Activated CD4-positive, alpha-beta memory T cell treated with anti-CD3 and anti-CD28 coated beads, Interleukin-2, amount 10 ng/mL, durations not matched to agents 7 days and 5 days (primary cell): ENCODE measurements at places on chromosomes 5 and 9. TPM values are rescaled to one million over a fixed set of nuclear protein-coding genes. Genes with fewer than 3 reads are reported as not detected.

The FAM221B gene
- total RNA-seq, result not detected

The SLC30A5 gene
- 43.1 TPM for total RNA-seq

DNA sequence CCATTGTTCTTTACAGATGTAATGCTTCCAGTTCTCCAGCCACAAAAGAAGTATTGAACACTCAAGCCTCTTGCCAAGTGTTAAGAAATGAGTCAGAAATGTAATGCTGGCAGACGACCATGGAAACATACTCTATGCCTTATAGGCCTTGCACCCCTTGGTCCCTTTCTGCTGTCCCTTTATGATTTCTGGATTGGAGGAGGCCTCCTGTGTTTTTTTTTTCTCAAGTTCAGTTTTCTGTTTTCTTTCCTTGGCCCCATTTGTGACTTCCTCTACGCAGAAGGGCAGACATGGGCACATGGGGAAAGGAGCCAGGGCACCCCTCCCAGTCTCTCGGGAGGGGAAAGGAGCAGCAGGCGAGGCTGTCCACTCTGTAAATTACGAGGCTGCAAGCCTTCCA is 53.4 kb downstream of the SNX18 start:
- peaks cover 14% of the 10 kb centered on the region for H3K4me1 ChIP-seq
- H3K4me3 ChIP-seq, result no peak overlapping the region
- H3K27ac ChIP-seq, result no peak overlapping the region
- H3K36me3 ChIP-seq, result no peaks in the 10 kb centered on the region

GRCh38 chr5:658103-658502 is 35.0 kb downstream of the TPPP start:
- H3K36me3 ChIP-seq, result peaks cover 42% of the 10 kb centered on the region
- no peaks in the 10 kb centered on the region for H3K27me3 ChIP-seq
- DNase-seq, result no peak
- no peak overlapping the region for H3K4me3 ChIP-seq
- H3K4me1 ChIP-seq, result no peaks in the 10 kb centered on the region

DNA sequence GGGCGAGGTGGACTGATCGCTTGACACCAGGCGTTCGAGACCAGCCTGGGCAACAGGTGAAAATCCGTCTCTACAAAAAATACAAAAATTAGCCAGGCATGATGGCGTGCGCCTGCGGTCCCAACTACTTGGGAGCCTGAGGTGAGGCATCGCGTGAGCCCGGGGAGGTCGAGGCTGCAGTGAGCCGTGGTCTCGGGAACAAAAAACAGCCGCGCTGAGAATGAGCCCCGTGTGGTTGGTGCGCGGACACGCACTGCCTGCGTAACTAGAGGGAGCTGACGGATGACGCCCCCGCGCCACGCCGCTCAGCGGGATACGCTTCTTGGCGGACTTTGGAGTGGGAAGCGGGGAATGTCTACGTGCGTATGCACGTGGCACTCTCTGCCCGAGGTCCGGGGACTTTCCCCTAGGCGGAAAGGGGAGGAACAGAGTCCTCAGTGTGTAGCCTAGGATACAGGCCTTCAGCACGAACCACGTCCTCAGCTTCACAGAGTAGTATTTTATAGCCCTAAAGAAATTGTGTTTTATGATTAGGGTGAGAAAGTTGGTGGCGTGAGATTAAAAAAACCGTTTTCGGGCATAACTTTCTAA is at the start of gene RMRP:
TSS of gene RMRP (minus strand) at position 474 of the 591 bp plus-strand sequence.
- peak within 1 kb of the TSS; percentile 93 for H3K4me3 ChIP-seq
- peak within 1 kb of the TSS; percentile 94 for H3K27ac ChIP-seq
- H3K4me1 ChIP-seq, result peaks cover 62% of the 10 kb centered on the region

DNA sequence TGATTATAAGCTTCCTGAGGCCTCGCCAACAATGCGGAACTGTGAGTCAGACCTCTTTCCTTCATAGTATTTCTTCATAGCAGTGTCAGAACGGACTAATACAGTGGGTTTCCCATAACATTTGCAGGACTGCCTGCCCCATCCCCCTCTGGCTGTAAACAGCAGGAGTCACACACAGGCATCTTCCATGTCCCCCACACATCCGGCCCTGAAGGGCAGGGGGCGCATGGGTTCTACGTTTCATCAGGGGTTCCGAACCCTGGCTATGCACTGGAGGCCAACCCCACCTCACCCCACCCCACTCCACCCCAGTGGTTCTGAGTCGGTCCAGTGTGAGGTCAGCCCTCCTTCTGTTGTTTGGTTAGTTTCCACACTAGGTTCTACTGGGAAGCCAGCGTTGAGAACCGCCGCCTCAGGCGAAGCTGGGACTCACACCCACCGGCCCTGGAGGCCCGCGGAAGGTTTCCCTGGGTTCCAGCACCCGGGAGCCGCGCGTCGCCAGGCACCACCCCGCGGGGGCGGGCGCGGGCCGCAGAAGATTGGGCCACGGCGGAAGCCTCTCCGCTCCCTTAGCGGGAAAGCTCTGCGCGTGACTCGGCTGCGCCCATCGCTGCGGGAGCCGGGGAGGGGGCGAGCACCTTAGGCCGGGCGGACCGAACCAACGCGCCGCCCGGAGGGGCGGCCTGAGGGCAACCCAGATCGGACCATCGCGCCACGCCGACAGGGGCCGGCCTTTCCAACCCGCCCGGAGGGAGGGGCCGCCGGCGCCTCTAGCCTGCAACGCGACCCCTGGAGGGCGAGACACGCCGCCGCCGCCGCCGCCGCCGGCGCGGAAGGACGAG is at the start of gene RUSC2:
TSS of gene RUSC2 (plus strand) at position 799 of the 842 bp plus-strand sequence. CDS start 56,411 bp downstream, outside the sequence.
- no peaks in the 10 kb centered on the region for H3K36me3 ChIP-seq
- peaks cover 31% of the 10 kb centered on the region for H3K27me3 ChIP-seq
- H3K4me3 ChIP-seq, result peak within 1 kb of the TSS; percentile 71

DNA sequence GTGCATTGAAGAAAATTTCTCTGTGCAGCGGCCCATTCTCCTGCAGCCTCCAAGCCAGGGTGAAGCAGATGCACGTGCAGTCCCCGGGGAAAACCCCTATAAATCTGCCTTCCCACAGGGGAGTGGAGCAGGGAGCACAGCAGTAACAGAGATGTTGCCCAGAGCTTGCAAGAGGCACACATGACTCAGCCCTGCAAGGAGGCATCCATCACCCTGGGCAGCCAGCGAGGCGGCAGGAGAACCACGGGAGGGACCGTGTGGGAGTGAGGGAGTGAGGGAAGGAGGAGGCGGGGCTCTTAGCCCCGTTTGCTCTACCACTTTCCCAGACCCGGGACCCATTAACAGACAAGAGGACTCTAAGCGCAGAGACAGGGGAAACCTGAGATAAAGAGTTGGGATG is 96.2 kb upstream of the ARAP3 start:
- H3K36me3 ChIP-seq, result no peaks in the 10 kb centered on the region
- no peak overlapping the region for H3K27ac ChIP-seq
- H3K4me1 ChIP-seq, result peaks cover 2% of the 10 kb centered on the region
- H3K27me3 ChIP-seq, result peaks cover 7% of the 10 kb centered on the region
